ENCODE measurements at places on chromosomes 7 and 10.

DNA sequence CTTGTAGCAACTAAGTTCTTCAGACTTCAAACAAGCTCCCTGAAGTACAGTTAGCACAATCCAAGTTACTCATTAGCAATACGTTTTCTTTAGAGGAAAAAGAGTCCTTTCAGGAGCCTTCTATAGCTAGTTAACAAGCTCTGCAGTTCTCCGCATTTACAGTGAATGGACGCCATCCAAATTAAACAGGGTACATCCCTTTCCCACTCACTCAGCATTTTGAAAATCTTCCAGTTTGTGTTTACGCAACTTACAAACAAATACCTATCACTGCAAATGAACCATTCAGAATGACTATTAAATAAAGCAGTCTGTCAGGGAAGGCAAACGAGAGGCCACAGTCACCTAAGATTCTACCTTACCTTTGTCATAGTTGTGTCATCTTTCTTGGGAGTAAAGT is 84.5 kb downstream of the RNF32 start:
- DNase-seq: no peak

DNA sequence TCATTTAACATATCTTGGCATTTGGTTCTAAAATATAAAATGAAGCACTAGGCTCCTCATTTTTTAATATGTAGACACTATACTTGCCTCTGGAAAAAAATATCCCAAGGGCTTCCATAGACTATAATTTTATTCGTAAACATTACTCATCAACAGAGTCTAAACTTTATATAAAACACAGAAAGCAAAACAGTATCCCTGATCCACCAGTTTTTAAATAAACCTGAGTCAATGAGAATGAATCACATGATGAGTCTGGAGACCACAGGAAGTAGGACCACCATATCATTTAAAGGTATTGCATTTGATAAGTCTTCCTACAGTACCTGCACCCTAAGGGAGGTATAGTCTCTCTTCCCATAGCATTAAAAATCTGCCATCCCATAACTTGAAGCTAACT is 228.0 kb downstream of the DGKI start:
- no peak for DNase-seq

GRCh38 chr10:71615538-71616329 is 103.8 kb downstream of the C10orf105 start:
- DNase-seq: no peak

DNA sequence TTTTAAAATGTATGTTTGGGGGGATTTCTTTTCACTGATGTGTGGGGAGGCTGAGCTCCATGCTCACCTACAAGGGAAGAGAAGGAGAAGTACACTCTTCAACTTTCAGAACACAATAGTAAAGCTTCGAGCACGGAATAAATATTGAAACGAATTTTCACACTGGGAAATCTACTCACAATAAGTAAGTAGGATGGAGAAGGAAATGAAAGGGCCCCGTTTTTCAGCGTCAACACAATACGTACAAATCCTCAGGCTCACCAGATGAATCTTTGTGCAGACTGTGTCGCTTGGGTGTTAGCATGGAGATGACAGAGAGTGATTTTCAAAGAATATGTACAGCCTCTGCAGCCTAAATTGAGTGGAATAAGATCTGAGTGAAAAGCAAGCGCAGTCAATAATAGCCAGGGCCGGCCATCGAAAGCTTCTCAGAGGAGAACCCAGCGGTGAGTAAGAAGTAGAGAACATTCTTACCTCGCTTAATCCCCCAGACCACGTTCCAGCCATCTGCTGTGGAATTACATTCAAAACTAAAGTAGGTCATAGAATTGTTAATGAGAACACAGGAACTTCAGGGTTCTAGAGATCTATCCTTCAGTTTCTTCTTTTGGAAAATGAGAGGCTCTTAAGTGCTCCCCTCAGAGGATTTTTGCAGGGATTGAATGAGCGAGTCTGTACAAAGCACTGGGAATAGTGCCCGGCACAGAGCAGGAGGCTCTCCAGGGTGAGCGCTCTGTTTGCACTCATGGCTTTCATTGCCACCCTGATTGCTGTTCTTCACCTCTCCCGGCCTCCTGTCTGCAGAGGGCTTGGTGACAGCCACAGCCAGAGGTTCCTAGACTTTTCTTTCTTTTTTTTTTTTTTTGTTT is 292.8 kb downstream of the SFMBT2 start:
- DNase-seq: no peak

GRCh38 chr10:124092250-124092859 is 1.0 kb downstream of the CHST15 start:
- no peak for DNase-seq

- no peak for DNase-seq
Measured at GRCh38 chr7:29296421-29296820, 101.8 kb downstream of the CHN2 start.

DNA sequence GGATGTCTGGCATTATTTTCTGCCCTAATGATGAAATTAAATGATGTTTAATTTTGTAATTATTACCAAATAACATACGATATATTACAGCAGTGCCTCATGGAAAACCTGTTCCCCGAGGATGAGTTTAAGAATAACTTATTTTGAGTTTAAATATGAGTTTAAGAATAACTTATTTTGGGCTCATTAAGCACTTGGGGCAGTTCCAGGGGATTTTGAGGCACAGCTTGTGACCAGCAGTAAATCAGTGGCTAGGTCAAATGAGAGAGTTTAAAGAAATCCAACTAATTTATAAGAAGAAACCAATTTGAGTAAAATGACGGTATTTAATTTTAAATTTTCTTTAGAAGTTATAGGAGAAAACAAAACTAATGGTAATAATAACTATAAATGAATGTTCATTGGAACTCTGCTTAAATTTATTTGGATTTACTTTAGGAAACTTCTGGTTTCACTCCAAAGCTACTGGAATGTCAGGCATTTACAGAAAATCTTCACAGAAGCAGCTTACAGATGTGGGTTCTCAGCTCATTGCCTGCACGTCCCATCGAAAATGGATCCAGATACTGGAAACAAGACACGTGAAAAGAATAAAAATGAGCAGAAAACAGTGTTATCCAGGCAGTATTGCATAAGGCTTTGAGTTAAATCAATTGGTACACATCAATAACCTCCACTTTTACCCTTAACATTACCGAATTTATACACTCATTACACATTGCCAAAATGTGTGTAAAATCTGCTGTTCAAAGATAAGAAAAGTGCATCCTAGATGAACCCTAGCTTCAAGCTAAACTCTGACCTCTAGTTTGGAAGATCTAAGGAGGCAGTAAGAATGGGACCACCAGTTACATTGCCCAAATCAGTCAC is 784.5 kb upstream of the IGFBP3 start:
- no peak for DNase-seq

GRCh38 chr7:148738737-148739535 is 40.2 kb downstream of the CUL1 start:
- DNase-seq: no peak

GRCh38 chr10:45239642-45240041 is 75.8 kb downstream of the OR13A1 start:
- no peak for DNase-seq

DNA sequence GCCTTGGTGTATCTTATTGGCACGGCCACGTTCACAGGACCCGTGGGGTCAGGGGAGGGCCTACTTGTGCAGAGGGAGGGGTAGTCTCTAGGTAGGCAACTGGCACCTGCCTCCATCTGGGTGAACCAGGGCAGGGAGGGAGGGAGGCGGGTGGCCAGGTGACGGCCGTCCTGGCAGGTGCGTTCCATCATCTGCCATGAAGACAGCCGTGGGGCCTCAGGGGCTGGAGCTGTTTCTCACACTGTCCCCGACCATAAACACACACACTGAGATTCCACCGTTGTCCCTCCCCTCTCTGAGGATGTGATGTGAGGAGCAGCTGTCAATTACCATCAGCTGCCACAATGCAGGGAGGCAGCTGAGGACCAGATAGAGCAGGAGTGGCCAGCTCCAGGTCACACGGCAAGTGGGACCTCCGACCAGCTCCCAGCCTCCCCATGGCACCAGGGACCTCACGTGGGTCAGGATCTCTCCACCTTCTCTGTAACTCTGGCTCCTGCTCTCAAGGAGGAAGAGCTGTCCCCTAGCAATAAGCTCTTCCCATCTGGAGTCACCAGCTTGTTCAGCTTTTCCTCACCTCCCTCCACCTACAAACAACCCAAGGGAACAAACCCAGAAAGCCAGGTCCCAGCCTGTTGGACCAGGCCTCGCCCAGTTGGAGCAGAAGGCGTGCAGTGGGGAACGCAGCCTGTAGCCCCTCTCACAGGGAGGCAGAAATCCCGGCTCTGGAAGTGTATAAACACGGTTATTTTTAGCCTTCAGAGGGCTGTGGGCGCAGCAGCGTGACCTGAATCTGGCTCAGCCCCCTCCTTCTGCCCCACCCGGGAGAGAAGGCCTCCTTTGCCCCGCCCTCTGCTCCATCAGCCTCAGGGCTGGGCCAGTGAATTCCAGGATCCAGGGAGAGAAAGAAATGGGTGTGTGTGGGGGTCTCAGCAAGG is 33.1 kb downstream of the ZMIZ1 start:
- no peak for DNase-seq

DNA sequence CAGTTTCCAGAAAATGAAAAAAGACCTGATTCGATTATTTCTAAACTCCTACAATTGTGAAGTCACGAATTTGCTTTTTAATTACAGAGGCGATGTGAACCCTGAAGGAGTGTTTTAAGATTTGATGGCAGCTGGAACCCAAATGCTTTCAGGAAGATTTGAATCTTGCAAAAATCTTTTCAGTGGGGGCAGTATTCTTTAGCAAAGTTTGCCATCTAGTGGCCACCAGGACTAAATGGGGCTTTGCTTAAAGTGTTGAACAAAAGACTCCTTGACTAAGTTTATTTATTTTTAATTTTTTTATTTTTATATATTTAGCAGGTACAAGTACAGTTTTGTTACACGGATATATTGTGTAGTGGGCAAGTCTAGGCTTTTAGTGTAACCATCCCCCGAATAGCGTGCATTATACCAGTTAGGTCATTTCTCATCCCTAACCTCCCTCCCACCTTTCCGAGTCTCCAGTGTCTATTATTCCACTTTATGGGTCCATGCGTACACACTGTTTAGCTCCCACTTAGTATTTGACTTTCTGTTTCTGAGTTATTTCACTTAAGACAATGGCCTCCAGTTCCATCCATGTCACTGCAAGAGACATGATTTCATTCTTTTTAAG is 98.8 kb downstream of the CACNB2 start:
- no peak for DNase-seq

GRCh38 chr10:78754269-78755062 is 314.3 kb upstream of the ZMIZ1 start:
- DNase-seq: no peak

- DNase-seq: peak; percentile 67
Measured at GRCh38 chr7:48089046-48090003, at the start of gene UPP1. Gene UPP1 (plus strand): TSS chr7:48089265. CDS start chr7:48094784, 5,519 bp downstream.

GRCh38 chr10:78911533-78912340 is 157.0 kb upstream of the ZMIZ1 start:
- no peak for DNase-seq

- no peak for DNase-seq
Measured at GRCh38 chr10:79379512-79380124, 32.3 kb downstream of the PPIF start.

GRCh38 chr10:24197263-24197662 is 11.7 kb upstream of the KIAA1217 start:
- no peak for DNase-seq

- DNase-seq: no peak
Measured at GRCh38 chr7:134875867-134876266, 96.4 kb downstream of the CALD1 start.

- no peak for DNase-seq
Measured at GRCh38 chr7:100827330-100828226, at the start of gene EPHB4. Gene EPHB4 (minus strand): TSS chr7:100827523. CDS start chr7:100827030, 493 bp downstream.

- DNase-seq: no peak
Measured at GRCh38 chr10:61793760-61794703, 107.5 kb upstream of the ARID5B start.

DNA sequence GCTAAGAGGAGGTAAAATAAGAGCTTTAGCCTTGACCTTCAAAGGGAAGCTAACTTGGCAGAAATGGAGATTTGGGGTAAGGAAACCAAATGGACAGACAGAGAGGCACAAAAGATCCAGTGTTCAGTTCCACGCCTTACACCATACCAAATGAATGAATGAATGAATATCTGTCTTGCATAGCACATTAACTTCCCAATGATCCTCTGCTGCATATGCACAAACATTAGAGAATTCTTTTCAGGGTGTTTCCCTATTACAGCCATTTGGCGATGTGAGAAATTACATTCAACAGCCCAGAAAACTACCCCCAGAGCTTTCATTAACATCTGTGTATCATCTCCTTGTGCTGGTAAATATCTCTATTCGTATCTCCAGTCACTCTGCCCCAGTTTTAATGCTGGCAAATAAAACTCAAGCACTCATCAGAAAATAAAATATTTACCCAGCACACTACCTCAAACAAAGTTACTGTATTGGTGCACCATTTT is 1056.2 kb downstream of the SORCS3 start:
- no peak for DNase-seq

DNA sequence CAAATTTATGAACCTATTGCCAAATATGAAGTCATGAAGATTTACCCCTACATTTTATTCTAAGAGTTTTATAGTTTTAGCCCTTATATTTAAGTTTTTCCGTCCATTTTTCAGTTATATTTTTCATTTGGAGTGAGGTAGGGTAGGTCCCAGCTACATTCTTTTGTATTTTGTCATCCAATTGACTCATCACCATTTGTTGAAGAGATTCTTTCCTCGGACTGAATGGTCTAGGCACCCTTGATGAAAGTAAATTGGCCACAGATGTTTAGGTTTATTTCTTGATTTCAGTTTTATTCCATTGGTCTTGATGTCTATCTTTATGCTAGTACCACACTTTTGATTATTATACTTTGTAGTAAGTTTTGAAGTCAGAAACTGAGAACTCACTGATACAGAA is 22.7 kb downstream of the CYP2C19 start:
- DNase-seq: no peak

GRCh38 chr10:83991986-83992753 is 147.1 kb upstream of the GHITM start:
- DNase-seq: no peak

GRCh38 chr10:4522296-4523000 is 303.6 kb upstream of the AKR1E2 start:
- no peak for DNase-seq

DNA sequence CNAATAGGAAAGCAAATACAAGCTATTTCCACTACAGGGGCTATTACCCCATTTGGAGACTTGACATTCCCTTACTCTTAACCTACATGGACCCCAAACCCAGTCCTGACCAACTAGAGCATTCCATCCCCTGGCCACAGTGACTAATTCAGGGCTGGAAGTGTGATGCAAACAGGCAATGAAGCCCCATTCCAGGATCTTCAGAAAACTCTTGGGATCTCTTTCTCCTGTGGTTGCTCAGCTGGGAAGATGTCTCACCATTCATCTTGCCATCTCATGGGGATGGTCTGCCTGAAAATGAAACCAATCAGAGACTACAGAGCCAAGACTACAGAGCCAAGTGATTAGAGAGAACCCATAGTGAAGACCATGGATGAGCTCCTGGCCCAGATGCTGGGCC is 206.2 kb downstream of the ZNF365 start:
- DNase-seq: no peak
